A549 treated with RU486 at 1 μM for 4 hours (cell line): ENCODE measurements at places on chromosomes 1 and 21. TPM values are rescaled to one million over a fixed set of nuclear protein-coding genes. Genes with fewer than 3 reads are reported as not detected.

The SAMD11 gene
- 19.4 to 36.1 TPM (median 30.2 TPM) in 5 replicates for total RNA-seq

The TMEM183A gene
- total RNA-seq: 46.8 to 52.1 TPM (median 49.3 TPM) in 5 replicates

The MEX3A gene
- total RNA-seq: 1.2 to 3.2 TPM (median 2.3 TPM) in 5 replicates

The ZBTB21 gene
- total RNA-seq: 4.7 to 6.5 TPM (median 6.2 TPM) in 5 replicates

The SYCP1 gene
- total RNA-seq: not detected in 5 replicates

The ARID1A gene
- 30.6 to 33.4 TPM (median 32.4 TPM) in 5 replicates for total RNA-seq

The FAM3B gene
- not detected in 5 replicates for total RNA-seq

The SYTL1 gene
- 0.10 to 0.81 TPM (median 0.53 TPM) in 5 replicates for total RNA-seq

The CHIT1 gene
- total RNA-seq: not detected in 5 replicates
